ENCODE measurements at places on chromosomes 12 and 14. TPM values are rescaled to one million over a fixed set of nuclear protein-coding genes. Genes with fewer than 3 reads are reported as not detected.

Gene FGF6
- total RNA-seq: not detected

- DNase-seq: no peak
These were observed 55.6 kb downstream of the RASSF8 start for GRCh38 chr12:26014085-26014484.

DNA sequence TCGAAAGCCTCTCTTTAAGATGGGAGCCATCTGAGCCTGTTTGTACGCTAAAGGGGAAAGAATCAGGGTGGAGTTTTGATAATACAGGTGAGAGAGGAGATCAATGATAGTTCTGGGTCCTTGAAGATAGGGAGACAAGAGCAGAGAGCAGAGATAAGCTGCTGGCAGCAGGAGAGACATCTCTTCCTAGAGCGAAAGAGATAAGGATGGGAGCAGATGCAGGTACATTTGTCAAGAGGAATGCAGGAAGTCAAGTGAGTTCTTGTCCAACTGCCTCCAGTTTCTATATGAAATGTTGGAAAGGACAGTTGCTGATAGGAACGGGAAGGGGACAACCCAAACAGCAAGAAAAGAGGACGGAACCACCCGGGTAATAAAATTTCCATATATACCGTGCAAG lies 24.7 kb upstream of the HIF1A start:
- DNase-seq: no peak

DNA sequence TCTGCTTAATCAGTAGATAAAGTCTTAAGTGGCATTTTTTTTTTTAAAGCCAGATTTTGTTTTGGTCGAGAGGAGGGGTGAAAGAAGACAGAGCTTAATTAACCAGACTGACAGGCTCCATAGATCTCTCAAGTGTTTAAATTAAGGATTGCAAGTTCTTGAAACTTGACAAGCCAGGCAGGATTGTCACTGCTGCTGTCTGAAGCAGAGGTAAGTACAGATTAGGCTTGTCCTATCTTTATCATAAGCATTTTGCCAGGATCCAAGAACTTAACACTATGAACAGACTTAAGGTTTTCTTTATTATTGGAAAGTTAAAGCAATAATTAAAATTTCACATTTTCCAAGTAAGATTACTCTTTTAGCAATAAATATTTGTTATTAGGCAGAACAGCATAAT lies 179.6 kb upstream of the LMO3 start:
- no peak for DNase-seq

DNA sequence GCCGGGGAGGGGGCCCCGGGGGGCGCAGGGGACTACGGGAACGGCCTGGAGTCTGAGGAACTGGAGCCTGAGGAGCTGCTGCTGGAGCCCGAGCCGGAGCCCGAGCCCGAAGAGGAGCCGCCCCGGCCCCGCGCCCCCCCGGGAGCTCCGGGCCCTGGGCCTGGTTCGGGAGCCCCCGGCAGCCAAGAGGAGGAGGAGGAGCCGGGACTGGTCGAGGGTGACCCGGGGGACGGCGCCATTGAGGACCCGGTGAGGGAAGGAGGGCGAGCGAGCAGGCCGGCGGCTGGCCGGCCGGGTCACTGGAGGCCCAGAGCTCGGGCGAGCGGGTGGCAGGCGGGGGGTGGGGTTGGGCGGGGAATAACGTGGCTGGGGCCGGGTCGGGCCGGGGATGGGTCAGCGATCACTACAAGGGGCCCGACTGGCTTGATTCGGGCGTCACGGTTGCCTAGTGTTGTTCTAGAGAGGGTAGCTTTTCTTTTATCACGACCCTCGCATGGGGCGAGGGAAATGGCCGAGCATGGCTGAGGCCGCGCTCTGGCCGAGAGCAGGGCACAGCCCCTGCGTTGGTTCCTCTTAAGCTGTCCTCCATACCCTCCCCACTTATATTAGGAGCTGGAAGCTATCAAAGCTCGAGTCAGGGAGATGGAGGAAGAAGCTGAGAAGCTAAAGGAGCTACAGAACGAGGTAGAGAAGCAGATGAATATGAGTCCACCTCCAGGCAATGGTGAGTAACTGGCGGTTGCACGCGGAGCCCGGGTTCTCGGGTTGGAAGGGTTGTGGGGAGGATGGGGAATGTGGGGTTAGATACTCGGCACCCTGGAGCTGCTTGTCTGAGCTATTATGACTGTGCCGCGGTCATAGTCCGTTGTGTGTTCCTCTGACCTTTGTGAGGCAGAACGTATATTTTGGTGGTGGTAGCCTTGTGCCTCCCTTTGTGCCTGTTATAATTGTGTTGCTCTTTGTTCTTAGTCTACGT lies 603 bp downstream of the PABPN1 start:
- DNase-seq: peak; percentile 81

Data from sigmoid colon (tissue), 7 donors.